ENCODE measurements at places on chromosomes 4 and X.

DNA sequence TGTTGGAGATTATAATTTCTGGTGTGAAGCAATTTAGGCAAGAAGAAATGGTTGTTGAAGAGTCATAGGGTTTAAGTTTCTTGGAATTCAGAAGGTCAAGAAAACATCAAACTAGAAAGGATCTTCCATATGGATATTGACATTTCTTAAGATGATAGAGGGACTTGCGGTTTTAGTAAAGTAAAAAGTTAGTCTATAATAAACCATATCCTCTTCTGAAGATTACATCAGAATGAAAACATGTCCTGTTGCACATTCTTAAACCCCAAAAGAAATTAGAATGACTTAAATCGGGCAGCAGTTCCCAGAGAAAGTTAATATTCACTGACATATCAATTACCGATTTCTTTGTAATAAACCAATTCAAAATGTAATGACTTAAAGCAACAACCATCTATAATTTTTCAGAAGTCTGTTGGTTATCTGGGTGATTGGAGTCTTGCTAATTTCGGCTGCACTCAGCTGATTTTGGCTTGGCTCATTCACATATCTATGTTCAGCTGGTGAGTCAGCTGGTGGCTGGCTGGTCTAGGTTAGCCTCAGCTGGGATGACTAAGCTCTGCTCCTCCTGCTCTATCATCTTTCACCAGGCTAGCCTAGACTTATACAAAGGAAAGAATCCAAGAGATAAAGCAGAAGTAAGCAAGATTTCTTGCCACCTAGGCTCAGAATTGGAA, 24.4 kb upstream of the DYNLT3 start:
- DNase-seq, result no peak

DNA sequence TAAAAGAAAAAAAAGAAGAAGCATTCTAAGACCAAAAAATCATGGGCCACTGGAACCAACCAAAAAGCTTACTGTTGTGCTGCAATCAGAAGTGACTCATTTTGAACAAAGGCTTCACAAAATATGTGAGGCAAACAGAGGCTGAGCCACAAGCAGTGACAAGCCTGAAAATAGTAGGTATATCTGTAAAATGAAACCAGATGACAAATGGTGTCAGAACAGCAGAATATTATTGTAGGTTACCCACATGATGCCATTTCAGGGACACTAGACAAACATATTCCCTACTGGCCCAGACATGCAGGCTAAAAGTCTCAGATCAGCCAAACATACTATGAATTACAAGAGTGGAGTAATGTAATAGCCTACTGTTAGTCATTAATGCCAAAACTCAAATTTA, 1301.8 kb upstream of the DIAPH2 start:
- DNase-seq, result no peak

DNA sequence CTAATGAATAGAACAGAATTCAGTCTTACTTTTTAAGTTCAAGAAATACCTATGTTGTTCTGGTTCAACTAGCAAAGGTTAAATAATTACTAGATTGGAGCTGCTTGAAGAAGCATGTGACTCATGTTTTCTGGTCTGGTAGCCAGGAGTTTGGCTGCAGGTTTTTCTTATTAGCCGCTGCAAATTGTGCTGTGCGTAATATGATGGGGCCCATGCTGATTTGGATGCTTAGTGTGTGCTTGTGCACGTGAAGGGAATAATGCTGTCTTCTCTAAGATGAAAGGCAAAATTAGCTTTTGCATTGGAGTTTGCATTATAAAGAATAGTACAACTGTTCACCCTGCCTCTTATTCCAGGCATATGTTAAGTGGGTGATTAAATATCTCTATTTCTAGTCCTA, 219.6 kb downstream of the SNCA start:
- peak; percentile 73 for DNase-seq

GRCh38 chr4:99945718-99946355, 581 bp downstream of the DNAJB14 start:
- DNase-seq, result peak; percentile 72

DNA sequence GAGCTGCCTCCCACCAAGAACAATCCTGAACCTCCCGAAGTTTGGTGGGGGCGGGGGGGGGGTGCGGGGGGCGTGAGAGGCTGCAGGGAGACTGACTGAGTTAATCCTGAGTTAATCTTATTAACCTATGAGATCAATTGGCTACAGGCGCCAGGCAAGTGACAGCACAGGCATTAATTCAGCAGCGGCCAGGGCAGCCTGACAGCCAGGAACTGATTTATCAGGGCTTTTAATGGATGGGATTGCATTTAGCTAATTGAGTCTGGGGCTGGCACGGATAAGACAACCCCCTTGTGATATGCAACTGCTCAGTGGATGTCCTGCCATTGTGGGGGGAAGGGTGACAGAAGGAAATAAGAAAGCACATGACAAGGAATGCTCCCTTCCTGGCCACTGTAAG, 16.3 kb downstream of the RTL5 start:
- peak; percentile 59 for DNase-seq

DNA sequence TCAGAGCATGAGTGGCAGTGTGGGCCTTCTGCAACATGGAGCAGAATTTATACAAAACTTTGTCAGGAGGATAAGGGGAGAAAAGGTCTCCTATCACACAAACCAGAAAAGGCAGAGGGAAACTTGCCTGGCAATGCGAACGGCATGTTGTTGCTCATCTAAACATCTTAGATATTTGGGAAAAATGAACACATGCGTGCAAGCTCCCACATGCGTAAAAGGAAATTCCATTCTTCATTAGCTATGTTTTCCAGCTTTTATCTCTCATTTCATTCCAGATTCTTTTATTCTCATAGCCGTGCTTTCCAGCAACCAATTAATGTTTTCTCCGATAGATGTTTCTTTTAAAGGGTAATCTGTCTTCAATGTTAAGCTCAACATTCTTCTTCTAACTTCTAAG, 31.3 kb upstream of the GBA3 start:
- no peak for DNase-seq
